ENCODE measurements at places on chromosomes 3 and 15. TPM values are rescaled to one million over a fixed set of nuclear protein-coding genes. Genes with fewer than 3 reads are reported as not detected.

FBXO40 gene
- total RNA-seq = under 0.01 TPM

RASL12 gene
- not detected for total RNA-seq

TUBGCP4 gene
- total RNA-seq = 21.3 TPM

SAXO2 gene
- 0.11 TPM for total RNA-seq

CEP19 gene
- 2.3 TPM for total RNA-seq

PLCH1 gene
- 0.04 TPM for total RNA-seq

ACAD9 gene
- 54.0 TPM for total RNA-seq

AZI2 gene
- total RNA-seq = 43.7 TPM

CASR gene
- not detected for total RNA-seq

CPN2 gene
- not detected for total RNA-seq

FBLN2 gene
- total RNA-seq = 2.2 TPM

CACNA2D2 gene
- total RNA-seq = not detected

CFAP161 gene
- total RNA-seq = 0.78 TPM

HRG gene
- not detected for total RNA-seq

DMXL2 gene
- total RNA-seq = 11.5 TPM

CMC1 gene
- 3.9 TPM for total RNA-seq

TPRG1 gene
- total RNA-seq = 0.13 TPM

KLF15 gene
- 2.3 TPM for total RNA-seq

ETV5 gene
- 26.8 TPM for total RNA-seq

RETNLB gene
- total RNA-seq = not detected

UNC13C gene
- not detected for total RNA-seq

Measured in pulmonary artery endothelial cell (primary cell).